Stimulated activated CD4-positive, alpha-beta T cell treated with anti-CD3 and anti-CD28 coated beads, Interleukin-2, amount 100 ng/mL, for 4 hours (primary cell): ENCODE measurements at places on chromosomes 5 and 9.

- DNase-seq: no peak
Measured at GRCh38 chr5:38768412-38769211, 77.2 kb upstream of the OSMR start.

DNA sequence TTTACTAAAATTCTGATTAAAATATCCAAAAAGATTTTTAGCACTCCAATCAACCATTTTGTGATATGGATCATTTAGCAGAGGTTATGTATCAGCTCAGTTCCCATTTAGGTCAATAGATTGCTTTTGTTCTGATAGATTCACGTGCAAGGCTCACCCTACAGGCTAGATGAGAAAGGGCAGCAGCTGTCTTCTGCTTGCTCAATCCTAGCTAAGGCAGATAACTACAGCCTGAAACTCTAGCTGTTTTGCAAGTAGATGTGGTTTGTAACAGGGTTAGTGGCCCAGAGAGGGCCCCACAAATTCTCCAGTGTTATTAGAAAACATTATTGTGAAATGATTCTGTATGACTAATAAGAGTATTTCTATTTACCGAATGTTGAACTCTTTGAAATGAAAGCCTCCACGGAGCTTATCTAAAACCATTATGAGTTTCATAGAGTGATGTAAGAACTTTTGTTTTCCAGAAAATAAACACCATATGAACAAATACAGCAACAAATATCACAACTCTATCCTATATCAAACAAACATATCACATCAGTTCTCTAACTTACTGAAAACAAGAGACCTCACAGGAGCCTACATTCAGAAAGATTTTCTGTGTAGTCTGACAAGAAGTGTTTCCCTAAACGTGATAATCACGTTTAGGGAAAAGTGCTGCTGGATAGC lies 841.9 kb upstream of the ACO1 start:
- DNase-seq: no peak

- no peak for DNase-seq
Measured at GRCh38 chr5:149228618-149229297, 42.9 kb upstream of the AFAP1L1 start.

GRCh38 chr5:177996660-177997318 lies 747 bp upstream of the PROP1 start:
- DNase-seq: no peak

DNA sequence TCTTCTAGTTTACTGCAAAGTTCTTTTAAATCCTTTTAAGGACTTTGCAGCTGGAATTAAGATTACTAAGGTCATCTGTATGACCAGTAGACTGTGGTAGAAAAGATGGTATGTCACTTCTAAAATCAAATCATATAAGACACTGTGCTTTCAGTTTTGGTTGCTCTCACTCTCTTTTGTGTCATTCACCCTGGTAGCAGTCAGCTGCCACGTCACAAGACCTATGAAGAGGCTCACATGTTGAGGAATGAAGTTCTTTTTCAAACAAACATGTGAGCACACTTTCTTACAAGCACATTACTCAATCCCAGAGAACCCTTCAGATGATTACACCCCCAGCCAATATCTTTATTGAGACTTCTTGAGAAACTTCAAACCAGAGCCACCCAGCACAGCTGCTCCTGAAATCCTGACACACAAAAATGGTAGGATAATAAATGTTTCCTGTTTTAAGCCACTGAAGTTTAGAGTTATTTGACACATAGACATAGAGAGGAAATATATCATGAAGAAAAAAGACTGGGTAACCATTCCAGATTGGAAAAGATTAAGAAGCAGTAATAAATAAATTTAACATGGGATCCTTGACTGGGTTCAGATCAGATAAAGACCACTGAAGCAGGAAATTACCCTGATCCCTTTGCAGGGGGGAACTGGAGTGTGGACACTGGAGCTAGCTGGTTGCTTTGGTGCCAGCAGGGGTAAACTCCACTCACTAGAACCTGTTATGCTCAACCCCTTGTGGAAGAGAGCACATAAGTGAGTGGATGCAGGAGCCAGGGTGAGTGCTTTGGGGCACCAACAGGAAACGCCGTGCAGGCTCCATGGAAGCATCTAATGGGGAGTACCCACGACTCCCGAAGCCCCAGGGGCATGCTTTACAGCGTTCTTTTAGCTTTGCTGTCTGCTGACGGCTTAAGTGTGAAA lies 64.1 kb downstream of the SLCO4C1 start:
- no peak for DNase-seq

DNA sequence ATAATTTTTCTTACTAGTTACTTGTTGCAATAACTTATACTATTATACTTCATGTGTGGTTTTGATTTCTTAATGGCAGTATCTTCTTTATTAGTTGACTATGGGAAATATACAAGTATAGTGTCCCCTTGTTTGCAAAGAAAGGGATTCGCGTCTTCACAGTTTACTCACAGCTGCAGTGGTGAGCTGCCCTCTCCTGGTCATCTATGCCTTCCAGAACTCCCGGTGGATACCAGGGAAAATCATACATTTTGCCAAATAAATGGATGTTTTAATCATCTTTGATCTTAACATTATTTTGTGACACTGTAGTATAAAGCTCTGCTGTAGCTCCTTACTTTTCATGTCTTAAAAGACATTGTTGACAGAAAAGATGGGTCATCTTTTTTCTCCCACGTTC lies 142.0 kb downstream of the ZCCHC7 start:
- no peak for DNase-seq

- no peak for DNase-seq
Measured at GRCh38 chr5:73232266-73233041, 59.5 kb downstream of the TMEM174 start.

- DNase-seq: no peak
Measured at GRCh38 chr9:137682428-137683105, 63.8 kb downstream of the EHMT1 start.

DNA sequence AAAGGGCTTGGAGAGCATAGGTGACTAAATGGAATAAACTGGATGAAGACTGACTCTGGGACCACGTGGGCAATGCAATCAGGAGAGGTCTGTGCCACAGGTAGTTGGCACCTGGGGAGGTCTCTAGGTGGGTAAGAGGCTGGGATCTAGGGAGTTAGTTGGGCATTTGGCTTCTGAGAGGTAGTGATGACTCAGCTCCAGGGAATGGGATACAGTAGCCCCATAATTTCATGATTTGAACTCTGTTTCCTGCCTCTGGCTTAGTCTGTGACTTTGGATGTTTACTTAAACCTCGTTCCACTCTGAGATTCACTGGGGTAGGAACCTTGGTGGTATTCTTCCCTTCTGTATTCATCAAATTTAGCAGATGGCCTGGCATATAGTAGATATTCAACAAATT lies 240.8 kb downstream of the KIF4B start:
- no peak for DNase-seq

DNA sequence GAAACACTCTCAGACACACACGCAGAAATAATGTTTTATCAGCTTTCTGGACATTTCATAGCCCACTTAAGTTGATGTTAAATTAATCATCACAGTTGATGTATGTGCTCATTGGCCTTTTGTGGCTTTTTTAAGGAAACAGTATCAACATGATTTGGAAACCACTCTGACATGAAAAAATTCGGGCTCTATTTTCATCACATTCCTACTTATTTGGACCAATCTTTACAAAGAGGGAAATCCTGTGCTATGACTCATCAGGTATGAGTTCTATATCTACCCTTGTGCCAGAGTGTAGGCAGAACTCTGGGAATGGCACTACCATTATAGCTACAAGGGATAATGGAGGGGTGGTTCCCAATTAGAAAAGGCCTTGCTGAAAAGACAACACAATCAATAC lies 388.4 kb upstream of the PTGER4 start:
- DNase-seq: no peak

DNA sequence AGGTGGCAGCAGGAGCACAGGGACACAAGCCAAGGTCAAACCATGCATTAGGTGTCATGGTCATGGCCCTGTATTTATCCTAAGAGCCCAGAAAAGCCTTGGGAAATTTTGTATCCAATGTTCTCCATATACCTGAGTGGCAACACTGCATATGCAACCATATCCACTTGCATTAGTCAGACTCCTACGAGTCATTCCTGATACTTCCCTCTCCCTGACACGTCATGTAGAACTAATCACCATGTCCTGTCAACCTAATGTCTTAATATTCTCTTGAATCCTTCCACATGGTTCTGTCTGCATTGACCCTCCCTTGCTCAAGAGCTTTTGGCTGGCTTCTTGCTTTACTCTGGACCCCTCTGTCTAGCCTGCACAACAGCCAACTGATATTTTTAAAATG lies 9.4 kb downstream of the SCGB3A2 start:
- DNase-seq: no peak

DNA sequence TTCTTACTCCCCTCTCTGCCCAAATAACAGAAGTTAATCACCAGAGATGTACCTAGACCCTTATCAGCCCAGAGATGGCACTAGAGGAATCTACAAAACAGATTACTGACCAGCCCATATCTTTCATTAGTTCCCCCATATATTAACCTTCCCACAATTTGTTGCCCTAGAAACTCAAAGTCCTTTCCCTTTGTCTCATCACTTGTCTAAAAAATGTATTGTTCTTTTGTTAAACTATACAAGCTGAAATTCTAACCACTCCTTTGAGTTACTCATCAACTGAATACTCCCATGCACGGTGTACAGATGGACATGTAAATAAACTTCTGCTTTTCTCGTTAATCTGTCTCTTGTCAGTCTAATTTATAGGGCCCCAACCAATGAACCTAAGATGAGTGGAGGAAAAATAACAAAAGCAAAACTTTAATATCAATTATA lies 130.9 kb downstream of the CCDC192 start:
- no peak for DNase-seq

- no peak for DNase-seq
Measured at GRCh38 chr9:27460226-27461023, 63.7 kb upstream of the IFNK start.

GRCh38 chr5:56637321-56637920 lies 177.9 kb upstream of the MAP3K1 start:
- no peak for DNase-seq

- no peak for DNase-seq
Measured at GRCh38 chr9:92709240-92709639, 39.3 kb upstream of the IPPK start.

- no peak for DNase-seq
Measured at GRCh38 chr5:178507151-178507932, 82.9 kb downstream of the COL23A1 start.

DNA sequence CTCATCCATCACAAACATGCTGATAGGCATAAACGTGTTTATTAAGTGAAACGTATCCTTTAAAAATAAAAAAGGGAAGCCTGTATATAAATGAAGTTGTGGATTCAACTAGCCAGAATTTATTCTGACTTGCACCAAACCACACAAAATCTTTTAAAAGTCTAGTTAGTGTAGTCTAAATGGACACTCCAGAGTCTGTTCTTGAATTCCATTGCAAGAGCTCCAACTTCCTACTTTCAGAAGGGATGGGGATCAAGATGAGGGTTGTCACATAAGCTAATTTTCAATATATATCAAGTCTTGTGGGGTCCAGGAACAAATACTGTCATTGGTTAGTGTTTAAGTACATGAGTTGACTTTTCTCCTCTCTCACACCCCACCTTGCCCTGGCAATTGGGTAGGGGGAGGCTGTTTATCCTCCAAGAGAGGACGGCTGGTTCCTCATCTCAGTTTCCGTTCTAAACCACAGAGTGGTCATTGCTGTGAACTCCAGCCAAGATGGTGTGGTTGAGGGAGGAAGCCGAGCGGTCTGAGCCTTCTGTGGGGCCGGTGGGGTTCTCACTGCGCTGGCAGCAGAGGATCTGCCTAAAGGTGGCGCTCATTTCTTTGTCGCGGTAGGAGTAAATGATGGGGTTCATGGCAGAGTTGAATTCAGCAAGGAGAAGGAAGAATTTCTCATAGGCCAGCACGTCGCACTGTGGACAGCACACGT lies 163.2 kb downstream of the LPAR1 start:
- DNase-seq: no peak

DNA sequence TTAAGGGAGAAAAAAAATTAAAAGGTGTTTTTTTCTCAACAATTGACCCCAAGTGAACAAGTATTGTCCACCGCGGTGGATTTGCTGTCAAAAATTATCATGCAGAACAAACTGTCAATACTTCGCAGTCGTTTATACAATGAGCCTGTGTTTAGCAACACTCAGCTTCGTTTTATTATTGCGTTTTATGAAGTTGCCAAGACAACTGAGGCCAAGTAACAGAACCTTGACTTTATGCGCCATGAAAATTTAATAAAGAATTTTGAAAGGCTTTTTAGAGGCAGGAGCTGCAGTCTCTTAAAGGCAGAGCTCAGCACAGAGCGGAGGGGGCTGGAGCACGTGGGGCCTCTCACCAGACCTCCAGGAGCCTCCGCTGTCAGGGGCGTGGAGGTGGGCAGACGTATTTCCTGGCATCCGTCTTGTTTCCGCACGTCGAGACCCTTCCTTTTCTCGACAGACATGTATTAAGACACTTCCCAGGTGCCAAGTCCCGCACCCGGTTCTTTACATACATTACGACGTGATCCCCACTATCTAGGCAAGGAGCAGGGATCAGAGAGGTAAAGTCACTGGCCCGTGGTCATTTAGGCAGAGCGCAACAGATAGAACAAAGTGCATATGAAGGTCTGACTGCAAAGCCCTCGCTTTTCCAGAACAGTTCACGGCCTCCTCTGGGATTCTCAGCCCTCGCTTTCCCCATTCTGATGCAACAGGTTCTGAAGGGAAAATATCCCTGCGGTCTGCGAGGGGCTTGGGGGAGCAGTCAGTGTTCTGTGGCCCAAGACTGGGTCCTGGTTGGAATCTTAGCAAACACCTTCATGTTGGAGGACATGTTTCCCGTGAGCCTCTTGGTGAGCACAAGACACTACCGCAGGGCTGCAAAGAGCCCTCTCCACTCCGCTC lies 164.4 kb downstream of the DAB2IP start:
- no peak for DNase-seq

GRCh38 chr5:143350341-143350740 lies 53.1 kb downstream of the NR3C1 start:
- DNase-seq: no peak

- DNase-seq: no peak
Measured at GRCh38 chr9:23434654-23435053, 391.4 kb downstream of the ELAVL2 start.

GRCh38 chr9:127091526-127091925 lies 30.9 kb downstream of the ANGPTL2 start:
- DNase-seq: no peak

DNA sequence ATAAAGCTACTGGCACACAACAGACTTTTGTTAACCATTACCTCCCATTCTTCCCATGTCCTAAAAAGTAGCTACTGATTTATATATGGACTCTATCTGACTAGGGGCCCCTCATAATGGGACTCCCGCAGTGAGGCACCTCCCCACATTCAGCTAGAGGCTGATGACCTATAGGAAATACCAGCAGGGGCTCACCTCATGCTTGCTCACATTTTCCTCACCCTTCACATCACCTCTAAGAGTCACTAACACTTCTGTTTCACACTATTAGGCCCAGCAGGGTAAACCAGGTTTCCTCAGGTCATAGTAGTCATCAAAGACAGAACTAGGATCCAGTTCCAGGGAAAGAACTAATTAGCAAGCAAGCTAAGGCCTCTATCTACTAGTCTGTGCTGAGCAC lies 60.7 kb downstream of the PRELID2 start:
- no peak for DNase-seq

- DNase-seq: no peak
Measured at GRCh38 chr9:16899606-16900005, 29.1 kb upstream of the BNC2 start.
